M059J (cell line): ENCODE measurements at places on chromosomes 7 and 10.
A peak's percentile ranks its signal among the peaks of the same experiment; 100 is the strongest.

- DNase-seq = no peak
Measured at GRCh38 chr10:112775381-112775780, 174.7 kb upstream of the TCF7L2 start.

DNA sequence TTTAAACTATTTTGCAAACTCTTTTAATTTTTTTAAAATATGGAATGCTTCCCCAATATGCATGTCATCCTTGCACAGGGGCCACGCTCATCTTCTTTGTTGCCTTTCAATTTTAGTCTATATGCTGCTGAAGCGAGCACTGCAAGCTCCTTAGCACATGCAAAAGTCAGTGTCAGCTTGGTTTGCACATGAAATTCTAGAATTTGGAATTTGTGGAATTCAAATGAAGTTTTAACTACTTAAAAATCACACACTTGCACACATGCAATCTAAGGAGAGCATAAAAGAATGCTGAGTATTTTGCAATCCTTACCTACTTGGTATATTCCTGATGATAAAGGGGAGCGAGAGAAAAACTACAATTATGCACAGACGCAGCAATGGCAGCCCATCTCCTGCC is 78.3 kb upstream of the ATP6V0A4 start:
- DNase-seq = no peak

DNA sequence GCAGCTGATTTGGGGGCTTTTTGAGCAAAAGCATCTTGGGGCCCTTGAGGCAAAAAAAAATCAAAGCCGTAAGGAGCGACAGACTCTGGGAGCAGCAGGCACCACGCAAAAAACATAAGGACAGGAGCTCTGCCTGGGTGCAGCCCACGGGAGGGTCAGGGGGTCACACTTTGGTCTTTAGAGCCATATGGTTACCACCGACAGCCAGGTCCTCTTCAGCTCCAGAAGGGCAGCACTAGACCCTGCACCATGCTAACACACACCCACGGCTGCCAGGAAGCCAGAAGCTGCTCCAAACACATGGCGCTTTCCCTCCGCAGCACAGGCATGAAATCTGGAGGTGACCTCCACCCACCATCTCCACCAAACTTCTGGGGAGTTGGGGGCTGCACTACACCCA is 47.1 kb downstream of the RSU1 start:
- DNase-seq = no peak

DNA sequence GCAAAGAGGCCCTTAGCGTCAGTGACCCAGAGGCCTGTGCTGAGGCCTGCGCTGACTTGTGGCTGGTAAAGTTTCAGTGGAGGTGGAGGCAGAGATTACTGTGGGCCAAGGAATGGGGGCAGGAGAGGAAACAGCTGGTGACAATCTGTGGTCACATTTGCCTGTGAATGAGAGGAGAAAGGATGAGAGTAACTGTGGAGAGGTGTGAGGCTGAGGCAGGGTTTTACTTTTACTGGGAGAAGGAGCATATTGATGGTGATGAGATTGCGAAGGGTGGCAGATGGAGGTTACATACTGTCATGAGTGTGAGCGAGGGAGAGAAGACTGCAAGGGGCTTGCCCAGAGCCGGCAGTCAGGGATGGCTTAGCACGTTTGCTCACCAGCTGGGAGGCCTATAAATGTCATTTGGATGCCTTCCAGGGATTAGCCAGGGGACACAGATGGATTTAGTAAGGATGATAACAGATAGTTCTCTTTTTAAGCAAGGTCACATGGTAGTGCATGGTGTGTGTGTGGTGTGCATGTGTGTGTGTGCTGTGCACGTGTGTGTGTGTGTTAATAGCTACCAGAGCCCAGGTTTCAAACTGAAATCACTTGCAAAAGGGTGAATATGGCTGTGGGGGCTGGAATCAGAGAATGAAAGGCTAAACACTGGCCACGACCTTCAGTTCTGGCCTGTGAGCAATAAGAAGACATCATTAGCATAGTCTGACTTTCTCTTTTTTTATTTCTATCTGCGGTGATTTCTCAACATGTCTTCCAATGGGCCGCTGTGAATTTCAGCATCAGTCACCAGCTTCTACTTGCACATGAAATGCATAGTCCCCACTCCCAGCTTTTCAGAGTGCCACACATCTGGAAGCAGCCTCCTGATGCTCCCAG is 291.5 kb upstream of the ZNF32 start:
- DNase-seq = peak; percentile 53

- no peak for DNase-seq
Measured at GRCh38 chr7:15368653-15369052, 193.2 kb downstream of the AGMO start.

DNA sequence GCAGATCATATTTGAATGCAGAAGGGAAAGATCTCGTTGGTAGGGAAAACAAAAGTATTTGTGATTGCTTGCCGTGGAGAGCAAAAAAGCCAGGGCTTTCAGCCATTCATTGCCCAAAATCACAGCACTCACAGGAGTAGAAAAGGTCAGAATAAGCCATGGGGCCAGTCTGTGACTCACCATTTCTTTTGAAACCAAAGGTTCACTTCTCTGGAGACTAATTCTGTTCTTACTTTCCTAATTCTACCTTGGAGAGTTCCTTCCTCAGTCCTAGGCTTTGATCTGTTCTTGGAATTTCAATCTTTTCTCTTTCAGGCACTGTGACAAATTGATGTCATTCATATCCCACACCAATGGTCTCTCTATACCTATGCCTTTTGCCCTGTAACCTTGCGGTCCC is 54.1 kb upstream of the FAM180A start:
- DNase-seq = peak; percentile 61

- no peak for DNase-seq
Measured at GRCh38 chr7:109282726-109283125, 713.1 kb downstream of the DNAJB9 start.

GRCh38 chr7:122082160-122082559 is 61.9 kb downstream of the AASS start:
- no peak for DNase-seq

- DNase-seq = no peak
Measured at GRCh38 chr10:133180192-133180964, 20.4 kb downstream of the KNDC1 start.

DNA sequence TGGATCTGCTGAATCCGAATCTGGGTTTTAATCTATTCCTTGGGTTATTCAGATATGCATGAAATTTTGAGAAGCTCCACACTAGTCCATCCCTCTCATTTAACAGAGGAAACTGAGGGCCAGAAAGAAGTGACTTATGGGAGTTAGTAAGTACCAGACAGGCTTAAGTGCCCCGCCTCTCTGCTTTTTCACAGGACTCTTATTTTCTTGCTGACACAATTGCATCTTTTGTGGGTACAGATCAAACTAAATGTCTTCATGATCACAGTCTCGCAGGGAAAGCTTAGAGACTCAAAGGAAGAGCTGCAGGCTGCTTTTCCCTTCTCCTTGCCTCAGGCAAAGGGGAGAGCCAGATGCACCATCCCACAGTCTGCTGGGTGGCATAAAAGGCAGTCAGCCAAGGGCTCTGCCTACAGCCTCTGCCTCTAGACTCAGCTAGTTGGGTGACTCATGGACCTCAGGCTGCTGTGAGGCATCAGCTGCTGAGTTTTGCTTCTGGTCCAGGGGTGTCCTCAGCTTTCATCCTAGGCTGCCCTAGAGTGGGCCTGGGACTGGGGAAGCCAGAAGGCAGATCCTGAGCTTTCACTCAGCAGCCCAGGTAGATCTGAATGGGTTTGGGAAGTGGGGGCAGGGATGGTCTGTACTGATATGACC is 11.6 kb downstream of the GOLGA7B start:
- DNase-seq = peak; percentile 92

GRCh38 chr7:55343860-55344606 is 21.1 kb upstream of the LANCL2 start:
- DNase-seq = no peak

GRCh38 chr7:43944286-43944685 is 18.1 kb downstream of the UBE2D4 start:
- no peak for DNase-seq

- DNase-seq = no peak
Measured at GRCh38 chr7:48058990-48059389, 23.6 kb downstream of the C7orf57 start.

GRCh38 chr10:120770496-120770895 is 80.7 kb upstream of the WDR11 start:
- no peak for DNase-seq

DNA sequence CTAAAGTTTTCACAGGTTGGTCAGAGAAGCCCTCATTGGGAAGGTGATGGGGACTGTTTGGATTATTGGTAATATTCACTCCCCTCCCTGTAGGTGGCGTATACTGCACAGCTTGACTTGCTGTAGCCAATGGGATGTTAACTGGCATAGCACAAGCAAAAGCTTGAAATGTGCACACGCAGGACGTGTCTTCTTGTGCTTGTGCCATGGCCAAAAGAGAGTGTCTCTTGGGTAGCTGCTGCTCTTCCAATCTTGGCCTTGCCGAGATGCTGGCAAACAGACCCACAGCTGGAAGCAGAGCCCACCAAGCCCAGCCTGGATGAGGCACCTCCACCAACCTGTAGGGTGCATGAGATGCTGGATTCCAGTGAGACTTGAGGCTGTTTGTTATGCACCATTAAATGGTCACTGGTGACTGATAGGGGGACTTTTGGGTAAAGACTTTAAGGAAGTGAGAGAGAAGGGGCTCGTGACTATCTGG is 266.0 kb downstream of the GRID1 start:
- DNase-seq = peak; percentile 6

DNA sequence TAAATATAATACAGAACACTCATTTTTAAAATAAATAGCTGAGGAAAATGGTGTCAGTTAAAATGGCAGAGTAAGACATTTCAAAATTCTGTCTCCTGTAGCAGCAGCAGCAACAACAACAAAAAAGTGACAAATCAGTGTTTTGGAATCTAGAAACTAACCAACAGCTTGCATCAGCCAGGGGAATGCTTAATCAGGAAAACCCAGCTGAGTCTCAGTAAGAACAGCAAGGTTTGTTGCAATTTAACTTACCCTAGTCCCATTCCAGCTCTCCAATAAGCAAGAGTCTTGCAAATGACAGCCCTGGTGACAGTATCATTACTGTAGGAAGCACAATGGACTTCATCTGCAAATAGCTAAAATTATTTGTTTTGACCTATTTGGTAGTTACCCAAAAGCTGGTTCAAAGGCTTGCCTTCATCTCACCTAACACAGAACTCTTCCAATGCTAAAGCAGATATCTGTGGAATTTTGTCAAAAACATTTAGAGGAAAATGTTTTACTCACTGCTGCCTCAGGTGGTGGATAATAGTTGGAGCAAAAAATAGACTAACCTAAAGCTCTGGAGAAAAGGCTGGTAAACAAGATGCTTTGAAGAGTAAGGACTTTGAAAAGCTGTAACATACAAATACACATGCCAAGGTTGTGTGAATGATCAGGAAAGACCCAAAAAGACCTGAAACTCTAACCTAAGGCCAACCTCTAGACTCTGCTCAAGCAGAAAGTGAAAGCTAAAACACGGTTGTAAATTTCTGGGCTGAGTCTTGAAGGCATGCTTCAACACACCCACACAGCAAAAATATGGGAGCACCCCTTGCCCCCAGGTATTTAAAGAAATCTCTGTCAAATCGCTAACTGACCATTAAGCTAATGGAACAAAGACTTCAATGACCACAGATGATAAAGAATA is 9.9 kb upstream of the ARHGAP22 start:
- DNase-seq = peak; percentile 70

DNA sequence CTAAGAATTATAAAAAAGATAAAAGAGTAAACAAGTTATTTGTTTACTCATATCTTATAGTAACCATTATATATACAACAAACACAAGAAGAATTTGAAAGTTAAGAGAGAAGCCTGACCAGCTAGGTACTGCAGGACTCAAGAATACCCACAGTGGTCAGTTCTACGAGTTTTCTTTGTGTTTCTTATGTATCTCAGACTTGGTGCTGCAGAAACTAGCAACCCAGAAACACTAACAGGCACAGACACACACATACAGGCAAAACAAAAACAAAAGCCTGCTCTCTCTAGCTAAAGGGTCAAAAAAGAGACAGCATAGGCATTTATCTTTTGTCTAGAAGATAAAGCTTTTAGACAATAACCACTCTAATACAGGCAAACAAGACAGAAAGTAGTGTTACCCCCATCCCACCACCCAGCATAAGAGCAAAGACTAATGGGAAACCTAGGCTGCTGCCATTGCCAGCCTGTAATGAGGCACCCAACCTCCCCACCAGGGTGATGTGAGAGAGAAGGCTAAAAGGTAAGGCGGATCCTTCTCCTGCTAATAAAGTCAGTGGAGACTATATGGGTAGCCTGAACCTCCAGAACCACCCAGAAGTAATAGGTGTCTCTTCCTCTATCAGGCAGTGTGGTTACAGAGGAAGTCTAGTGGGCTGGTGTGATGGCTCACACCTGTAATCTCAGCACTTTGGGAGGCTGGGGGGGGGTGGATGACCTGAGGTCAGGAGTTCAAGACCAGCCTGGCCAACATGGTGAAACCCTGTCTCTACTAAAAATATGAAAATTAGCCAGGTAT is 113.9 kb downstream of the DNAJC1 start:
- no peak for DNase-seq

DNA sequence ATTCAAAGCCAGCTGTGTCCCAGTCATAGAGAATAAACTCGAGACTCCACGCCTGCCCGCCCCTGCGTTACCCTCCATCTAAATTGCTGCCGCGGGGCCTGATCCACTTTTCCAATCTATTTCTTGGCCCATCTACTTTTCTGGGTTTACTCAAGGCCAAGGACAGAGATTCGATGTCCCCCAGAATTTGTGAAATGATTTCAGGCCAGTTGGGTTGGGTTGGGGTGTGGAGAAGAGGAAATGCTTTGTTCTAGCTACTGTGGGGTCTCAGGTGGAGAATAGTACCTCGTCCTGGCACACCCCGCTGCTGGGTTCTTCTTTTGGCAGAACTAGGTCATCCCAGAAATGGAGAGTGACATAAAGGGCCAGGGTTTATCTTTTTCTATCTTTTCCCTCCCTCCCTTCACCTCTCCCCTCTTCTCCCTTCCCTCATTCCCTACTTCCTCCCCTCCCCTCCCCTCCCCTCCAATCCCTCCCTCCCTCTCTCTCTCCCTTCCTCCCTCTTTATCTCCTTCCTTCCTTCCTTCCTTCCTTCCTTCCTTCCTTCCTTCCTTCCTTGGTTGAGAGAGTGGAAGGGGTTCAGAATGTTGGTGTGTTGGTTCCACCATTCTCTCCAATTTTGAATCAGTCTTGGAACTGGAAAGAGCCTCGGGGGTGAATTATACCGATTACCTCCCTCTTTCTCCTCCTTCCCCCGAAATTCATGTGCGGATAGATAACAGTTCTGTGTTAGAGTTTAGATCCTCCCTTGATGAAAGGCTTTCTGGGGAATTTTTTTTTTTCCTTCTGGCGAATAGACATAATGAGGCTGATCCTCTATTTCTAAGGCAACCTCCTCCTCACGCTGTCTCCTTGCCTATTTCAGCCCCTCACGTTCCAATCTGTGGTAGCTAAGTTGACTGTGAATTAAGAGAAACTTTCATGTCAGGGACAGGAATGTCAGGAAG is 1.2 kb upstream of the TMEM229A start:
- DNase-seq = no peak

DNA sequence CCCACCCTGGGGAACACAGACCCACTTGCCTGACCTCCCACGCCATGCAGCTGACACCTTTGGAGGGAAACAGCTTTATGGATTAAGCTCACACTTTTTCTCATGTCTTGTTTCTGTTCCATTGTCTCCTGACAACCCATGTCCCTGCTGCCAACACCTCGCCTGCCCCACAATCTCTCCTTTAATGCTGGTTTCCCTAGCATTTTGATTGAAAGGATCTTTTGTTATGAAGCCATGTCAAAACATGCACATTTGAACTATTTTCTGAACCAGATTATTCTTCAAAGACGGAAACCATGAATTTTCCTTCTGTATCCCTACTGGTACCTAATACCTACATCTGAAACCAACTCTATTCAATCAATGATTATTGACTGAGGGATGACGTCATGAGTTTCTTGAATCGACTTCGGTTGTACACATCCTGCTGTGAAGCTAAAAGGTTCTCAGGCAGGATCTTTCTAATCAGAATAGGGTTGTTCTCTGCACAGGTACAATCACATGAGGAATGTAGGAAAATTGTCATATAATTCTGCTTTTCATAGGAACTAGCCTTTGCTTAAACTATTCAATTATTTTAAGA is 106.2 kb upstream of the NEBL start:
- no peak for DNase-seq
